Left ventricle myocardium inferior (tissue), 1 donor: ENCODE measurements at places on chromosomes 5 and 9.
A peak's percentile ranks its signal among the peaks of the same experiment; 100 is the strongest.

DNA sequence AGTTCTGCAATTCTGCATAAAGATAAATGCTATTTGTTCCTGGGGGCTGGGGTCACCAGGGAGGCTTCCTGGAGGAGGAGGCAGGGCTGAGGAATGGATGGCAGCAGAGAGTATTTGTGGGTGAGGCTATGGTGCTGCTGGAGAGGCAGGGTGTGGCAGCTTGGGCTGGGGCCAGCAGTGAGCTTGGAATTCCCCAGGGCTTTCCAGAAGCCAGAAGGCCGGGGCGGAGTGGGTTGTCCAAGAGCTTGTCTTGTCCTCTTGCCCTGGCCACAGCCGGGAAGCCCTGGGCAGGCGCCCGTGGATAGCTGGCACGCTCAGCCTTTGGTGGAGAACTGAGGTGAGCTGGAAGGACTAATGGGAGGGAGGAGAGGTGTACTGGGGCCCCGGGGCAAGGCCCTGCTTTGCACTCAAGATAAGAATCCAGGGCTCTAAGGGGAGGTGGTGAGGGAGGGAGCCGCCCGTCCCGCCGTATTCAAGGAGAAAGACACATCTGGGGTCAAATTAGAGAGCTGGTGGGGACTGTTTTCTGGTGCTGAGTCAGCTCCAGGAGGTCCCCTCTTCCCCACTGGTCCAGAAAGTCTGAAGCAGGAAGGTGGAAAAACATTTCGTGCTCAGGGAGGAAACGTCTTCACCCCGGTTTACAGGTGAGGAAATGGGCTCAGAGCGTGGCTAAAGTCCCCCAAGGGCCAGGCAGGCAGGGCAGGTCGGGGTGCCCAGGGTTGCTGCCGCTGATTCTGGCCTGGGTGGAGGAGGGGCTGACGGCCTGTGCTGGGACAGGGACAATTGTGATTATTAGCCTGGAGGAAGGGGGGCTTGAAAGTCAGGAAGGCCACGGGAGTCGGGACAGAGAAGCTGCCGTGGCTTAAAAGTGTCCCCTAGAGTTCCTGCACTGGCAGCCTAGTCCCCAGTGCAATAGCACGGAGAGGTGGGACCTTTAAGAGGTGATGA lies 26.9 kb upstream of the CNOT6 start:
- peak; percentile 41 for DNase-seq

- DNase-seq: no peak
These were observed 208.0 kb downstream of the TRIO start for GRCh38 chr5:14351086-14351661.

DNA sequence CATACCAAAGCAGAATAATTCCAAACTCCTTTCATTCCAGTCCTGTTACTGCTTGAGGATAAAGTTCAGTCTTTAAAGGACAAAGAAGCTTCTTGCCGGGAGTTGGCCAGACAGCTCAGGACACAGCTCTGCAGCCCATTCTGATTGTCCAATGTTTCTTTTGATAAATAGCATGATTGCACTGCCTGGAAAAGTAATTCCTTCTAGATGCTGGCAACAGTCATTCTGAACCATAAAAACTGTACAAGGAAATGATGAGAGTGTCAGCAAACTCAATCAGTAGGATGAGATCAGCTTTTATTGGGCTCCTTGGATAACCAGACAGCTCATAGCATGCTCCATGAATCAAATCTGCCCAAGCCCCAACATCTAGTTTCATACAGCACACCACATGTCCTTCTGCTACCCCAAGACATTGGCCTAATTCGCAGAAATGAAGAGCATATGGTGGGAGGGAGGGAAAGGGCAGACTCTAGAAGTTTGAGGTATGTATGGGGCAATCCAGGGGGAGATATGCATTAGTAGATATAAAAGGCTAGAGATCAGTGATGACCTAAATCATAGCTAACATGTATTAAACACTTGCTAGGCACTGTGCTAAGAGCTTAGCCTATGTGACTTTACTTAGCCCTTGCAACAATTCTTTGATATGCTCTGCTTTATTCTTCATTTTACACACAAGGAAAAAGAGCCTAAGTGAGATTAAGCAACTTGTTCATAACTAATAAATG lies 219.9 kb upstream of the NREP start:
- no peak for DNase-seq

- no peak for DNase-seq
These were observed 33.0 kb downstream of the CAMK2A start for GRCh38 chr5:150256410-150257064.

- DNase-seq: no peak
These were observed 27.2 kb upstream of the FCN1 start for GRCh38 chr9:134944916-134945315.

GRCh38 chr9:36862206-36863145 lies 171.6 kb downstream of the PAX5 start:
- DNase-seq: no peak

- no peak for DNase-seq
These were observed 633 bp upstream of the PPP1R26 start for GRCh38 chr9:135478829-135479468.

DNA sequence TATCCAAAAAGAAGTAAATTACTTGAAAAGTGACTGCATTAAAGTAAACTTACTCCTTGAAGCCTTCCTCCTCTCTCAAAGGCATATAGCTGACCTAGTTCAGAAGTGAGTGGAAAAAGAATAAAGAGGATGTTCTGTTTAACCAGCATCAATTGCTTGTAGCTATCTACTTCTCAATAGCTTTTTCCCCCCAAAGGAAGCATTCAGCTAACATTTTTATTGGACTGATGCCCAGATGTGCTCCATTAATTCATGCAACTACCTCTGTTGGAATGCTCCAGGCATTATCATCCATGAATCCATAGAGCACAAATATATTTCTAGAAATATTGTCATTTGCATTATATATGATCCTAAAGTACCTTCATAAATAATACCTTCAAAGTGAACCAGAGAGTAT lies 132.8 kb downstream of the RASEF start:
- DNase-seq: no peak

DNA sequence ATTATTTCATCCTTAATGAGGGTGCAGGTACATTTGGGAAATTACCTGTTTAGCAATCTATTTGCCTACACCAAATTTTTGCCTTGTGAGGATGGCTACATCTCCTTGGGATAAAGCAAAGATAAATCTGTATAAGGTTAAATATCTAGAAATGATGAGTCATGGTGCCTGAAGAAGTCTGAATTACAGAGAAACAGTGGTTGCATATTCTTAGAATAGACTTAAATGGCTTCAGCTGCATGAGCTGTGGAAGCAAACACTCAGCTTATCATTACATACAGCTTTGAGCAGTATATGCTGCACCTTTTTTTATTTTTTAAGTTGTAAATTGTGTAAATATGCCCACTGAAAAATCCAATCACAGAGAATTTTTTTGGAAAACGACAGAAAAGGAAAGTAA lies 153.5 kb downstream of the RAPGEF6 start:
- no peak for DNase-seq

DNA sequence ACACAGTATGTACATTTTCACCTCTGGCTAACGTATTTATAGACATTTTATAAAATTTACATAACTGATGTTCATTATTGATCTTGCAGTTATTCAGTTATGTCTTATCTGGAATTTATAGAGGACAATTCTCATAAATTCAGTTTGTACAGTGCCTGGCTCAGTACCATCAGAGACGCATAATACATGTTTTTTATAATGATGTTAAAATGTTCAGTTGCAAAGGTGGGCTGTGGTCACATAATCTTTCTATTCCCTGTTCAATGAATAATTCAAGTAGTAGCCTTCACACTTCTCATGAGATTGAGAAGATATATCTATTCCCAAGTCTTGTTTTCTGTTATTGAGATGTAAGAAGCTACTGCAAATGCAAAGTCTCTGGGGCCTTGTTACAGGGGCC lies 393.1 kb upstream of the ARRDC3 start:
- DNase-seq: no peak

DNA sequence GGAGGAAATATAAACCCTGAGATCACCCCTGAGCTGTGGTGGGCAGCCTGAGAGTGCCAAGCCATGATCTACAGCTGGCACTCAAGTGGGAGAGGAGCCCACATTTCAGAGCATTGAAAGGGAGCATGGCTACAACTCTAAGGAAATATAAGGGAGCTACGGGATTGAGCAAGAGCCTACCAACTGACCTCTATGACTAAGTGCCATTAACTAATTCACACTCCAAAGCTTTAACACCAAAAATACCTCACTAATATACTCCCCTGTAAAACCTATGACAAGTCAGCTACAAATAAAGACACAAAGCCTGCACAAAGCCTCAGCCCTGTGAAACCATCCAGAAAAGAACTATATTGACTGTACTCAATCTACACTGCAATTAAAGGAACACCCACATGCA lies 286.8 kb upstream of the RPS23 start:
- DNase-seq: no peak

DNA sequence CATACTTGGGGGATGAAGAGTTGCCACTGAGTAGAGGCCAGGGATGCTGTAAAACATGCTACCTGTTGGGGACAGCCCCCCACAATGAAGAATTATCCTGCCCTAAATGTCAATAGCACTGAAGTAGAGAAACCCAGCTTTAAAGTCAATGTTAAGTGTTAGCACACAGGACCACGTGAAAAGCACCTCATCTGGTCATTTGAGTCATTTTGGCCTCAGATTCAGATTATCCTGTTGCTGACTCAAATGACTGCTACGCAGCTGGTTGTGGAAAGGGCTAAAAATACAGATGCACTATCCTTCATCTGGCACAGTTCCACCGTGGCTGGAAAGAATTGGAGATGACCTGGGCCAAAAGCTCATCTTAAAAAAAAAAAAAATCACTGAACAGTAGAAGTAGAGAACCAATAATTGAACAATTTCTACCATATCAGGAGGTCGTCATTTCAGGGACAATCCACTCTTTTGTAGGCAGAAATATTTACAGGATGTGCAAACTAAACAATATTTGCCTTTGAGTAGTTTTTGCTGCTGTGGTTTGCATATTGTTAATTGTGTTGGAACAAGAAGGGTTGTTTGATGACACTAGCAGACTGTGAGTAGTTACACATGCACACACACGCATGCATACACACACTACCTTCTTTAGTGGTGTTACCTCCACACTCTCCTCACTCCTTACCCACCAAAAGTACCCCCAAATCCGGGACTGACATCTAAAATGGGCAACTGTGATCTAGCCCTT lies 195.3 kb upstream of the KLF9 start:
- no peak for DNase-seq

GRCh38 chr5:141869514-141869913 lies 8.7 kb downstream of the PCDH1 start:
- DNase-seq: peak; percentile 7

GRCh38 chr9:114169952-114170770 lies 14.8 kb downstream of the COL27A1 start:
- DNase-seq: no peak

GRCh38 chr9:129702589-129703520 lies 37.4 kb downstream of the PRRX2 start:
- no peak for DNase-seq

GRCh38 chr9:28951945-28952344 lies 1378.7 kb upstream of the C9orf72 start:
- no peak for DNase-seq

DNA sequence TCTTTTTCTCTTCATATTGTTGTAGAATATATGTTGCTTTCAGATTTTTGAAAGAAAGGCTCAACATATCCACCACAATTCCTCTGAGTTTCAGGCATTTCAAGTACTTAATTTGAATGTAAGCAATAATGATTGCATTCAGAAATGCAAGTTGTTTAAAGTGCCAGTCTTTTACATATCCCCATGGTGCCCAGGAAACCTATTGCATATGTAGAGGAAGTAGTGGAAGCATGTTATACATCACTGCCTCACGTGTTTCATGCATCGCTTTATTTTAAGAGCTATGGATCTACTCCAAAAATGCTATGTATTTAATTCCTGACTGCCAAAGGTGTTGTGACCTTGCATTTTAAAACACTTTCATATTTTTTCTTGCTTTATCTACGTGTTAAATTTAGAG lies 28.1 kb downstream of the CPEB4 start:
- DNase-seq: no peak

DNA sequence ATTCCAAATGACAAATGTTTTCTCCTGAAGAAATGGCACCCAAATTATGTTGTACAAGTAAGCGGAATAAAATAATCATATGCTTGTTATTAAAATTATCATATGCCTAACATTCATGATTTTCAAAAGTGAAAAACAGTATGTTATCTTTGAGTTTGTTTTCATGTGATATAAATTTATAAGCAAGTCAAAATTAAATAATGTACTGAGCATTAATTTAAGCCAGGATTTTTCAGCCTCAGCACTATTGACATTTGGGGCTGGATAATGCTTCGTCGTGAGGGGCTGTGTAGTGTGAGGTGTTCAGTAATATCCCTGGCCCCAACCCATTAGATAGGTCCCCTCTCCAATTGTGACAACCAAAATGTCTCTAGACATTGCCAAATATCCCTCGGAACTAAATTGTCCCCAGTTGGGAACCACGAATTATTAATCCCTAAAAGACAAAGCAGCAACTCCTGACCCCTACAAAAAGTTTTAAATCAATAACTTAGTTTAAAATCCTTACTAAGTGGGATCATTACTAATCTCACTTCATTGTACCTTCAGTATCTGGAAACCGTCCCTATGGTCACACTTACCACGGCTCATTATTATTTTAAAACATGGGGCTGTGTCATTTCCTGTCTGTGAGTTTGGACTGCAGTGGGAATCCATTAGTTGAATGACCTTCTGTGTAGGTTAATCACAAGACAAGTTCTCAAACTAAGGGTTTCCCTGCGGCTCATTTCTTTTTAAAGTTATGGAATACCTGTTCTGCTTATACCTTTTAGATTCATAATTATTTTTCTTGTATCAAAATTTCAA lies 1.3 kb upstream of the NNT start:
- no peak for DNase-seq

DNA sequence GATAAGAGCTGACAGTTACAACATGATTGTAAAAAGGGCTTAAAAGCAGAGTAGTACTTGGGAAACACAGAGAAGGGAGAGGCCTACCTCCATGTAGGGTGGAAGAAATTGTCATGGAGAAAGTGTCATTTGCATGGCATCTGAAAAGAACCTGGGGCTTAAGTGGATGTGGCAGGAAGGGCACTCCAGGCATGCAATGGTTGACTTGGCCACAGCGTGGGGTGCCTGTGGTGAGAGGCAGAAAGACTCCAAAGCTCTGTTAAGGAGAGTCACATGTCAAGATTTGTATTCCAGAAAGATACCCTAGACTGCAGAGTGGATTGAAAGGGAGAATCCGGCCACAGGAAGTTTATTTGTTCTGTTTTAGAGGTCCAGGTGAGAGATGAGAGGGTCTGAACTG lies 2.4 kb downstream of the POLR3G start:
- DNase-seq: no peak

GRCh38 chr5:67333171-67333570 lies 136.6 kb upstream of the CD180 start:
- DNase-seq: no peak
